Activated CD8-positive, alpha-beta memory T cell treated with anti-CD3 and anti-CD28 coated beads, Interleukin-2, amount 50 U/mL, for 48 hours (primary cell): ENCODE measurements at places on chromosomes 2 and 18.

DNA sequence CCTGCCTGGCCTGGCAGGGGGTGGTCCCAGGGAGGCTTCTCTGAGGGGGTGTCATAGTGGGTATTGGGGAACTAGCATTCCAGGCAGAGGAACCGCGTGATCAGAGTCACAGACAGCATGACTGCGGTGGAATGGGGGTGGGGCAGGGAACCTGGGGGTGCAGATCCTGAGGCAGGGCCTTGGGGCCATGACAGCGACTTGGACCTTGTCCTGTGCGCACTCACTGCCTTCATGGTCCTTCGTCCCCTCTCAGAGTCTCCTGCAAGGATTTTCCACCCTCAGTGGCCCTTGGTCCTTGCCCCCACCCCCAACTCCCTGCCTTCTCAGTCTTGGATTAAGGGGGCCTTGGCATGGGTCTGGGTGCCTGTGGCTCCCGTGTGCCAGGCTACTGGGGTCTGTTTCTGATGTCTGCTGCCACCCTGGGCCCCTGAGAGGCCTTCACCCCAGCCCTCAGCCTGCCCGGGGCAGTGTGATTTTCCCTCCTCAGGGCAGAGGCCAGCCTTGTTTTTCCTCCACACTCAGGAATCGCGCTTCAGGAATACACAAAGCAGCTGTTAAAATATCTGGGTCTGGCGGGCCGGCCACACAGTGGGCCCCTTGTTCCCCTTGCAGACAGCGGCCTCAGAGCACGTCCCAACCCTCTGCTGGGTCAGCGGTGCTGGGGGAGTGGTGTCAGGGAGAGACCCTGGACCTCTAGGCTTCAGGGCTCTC, 51.6 kb downstream of the GLI2 start:
- no peak for DNase-seq

- no peak for DNase-seq
Observed at GRCh38 chr2:162390801-162391200, 46.9 kb downstream of the GCA start.

DNA sequence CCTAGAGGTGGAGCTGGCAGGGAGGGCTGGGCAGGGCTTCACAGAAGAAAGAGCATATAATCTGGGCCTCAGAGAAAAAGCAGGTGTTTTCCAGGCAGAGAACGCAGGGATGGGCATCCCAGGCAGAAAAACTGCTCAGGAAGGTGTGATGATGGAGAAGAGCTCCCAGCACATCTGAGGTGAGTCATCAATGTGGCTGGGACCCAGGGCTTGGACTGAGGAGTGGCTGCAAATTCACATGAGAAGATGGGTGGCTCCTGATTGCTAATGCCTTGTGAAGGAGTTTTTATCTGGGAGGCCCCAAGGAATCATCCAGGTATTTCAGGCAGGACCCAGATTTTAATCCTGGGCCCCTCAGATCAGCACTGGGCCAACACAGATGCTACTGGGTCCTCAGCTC, 10.2 kb downstream of the IL1F10 start:
- DNase-seq = no peak

GRCh38 chr2:58434692-58435091, 193.6 kb upstream of the FANCL start:
- no peak for DNase-seq

DNA sequence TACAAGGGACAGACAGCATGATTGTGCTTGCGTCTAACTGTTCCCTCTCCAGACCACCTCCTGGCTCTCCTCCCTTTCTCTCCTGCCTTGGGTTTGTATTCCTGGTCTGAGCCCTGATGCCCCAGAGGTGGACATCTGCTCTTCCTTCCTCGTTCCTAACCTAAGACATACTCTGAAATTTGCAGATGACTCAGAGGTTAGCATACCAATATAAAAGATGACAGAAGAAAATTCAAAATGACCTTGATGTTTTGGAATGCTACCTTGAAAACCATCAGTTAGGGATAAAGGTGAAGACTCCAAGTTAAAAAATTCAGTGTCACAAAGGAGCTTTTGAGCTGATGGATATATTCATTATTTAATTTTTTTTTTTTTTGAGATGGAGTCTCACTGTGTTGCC, 12.9 kb downstream of the SMYD1 start:
- no peak for DNase-seq

- no peak for DNase-seq
Observed at GRCh38 chr18:59062643-59063006, 77.1 kb upstream of the SEC11C start.

- no peak for DNase-seq
Observed at GRCh38 chr2:168515502-168515901, 59.4 kb downstream of the CERS6 start.

DNA sequence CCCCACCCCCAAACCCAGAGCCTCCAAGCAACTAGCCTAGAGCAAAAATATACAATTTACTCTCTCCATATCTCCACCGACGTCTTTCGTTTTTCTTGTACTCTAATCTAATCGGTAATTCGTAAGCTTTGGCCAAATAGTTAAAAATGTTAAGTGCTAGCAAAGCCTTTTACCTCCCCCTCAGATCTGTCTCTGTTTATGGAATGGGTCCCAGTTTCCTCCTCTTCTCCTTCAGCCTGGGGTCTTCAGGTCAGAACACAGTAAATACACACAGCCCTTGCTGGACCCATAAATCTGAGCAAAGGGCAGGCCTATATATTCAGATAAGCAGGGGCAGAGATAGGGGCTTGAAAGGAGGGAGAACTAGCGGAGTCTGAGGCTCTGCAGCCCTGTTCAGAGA, 267.4 kb downstream of the MEIS1 start:
- no peak for DNase-seq

GRCh38 chr2:217621391-217621801, 381.4 kb downstream of the TNS1 start:
- DNase-seq = no peak

DNA sequence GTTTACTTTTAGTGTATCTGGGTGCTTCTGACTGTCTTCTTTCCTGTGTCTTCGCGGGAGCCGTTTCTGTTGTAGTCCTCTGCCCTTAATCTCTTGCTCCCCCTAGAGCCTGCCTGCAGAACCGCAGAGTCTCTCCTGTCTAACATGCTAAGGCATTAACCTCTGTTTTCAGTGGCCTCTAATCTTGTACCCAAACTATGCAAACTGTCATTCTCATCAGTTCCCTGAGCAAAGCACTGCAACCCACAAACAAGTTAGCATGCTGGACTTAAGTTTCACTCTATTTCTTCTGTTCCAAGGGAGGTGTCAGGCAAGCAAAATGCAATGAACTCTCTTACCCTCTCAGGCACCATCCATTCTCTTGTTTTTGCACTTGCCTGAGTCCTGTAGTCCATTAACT, 138.4 kb downstream of the OTX1 start:
- DNase-seq = no peak

DNA sequence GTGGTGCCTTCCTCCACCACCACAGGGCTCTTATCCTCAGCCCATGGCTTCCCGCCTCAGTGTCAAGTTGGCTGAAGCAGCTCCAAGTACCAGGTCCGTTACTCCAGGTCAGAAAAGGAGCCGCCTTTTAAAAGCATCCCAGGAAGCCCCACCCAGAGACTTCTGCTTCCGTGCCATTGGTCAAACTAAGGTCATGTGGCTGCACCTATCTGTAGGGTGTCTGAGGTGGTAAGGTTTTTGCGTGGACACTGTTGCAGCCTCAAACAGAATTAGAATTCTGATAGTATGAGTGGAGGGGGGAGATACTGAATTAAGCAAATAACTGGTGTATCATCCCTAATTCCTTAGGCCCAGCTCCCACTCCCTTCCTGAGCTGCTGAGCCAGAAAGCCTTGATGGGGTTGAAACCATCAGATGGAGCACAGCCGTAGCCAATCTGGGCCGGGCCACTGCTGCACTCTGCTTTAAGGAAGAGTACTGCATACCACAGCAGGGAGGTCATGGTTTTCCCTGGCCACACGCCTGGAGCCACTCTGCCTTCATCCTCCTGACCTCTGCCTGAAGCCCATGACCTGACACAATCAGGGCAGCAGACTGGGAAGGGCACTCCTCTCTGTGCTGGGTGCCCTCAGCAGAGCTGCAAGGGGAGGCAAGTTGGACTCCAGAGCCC, 8.4 kb downstream of the TMEM247 start:
- DNase-seq = no peak

- no peak for DNase-seq
Observed at GRCh38 chr18:3634250-3634939, 184.4 kb downstream of the TGIF1 start.

GRCh38 chr2:119914266-119914665, 98.6 kb upstream of the EPB41L5 start:
- no peak for DNase-seq

- DNase-seq = no peak
Observed at GRCh38 chr18:3405713-3406112, 44.3 kb upstream of the TGIF1 start.

GRCh38 chr2:174007010-174007409, 41.8 kb upstream of the SP3 start:
- DNase-seq = no peak

DNA sequence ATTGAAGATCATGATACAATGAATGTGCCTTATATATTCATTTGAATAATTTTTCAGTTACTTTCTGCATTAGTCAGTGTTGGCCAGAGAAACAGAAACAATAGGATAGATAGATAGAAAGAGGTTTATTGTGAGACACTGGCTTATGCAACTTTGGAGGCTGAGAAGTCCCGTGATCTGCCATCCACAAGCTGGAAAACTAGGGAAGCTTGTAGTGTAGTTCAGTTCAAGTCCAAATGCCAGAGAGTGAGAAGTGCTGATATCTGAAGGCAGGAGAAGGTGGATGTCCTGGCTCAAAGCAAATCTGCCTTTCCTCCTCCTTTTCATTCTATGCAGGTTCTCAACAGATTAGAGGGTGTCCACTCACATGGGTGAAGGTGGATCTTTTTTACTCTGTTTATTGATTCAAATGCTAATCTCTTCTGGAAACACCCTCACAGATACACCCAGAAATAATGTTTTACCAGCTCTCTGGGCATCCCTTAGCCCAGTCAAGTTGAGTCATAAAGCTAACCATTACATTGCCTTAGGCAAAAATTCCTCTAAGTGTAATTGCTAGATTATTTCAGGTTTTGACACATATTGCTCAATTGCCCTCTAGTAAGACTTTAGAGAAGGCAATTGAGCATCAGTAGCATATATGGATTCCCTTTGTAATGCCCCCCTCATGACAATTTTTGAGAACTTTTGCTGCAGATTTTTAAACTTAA, 341.4 kb downstream of the LPIN1 start:
- no peak for DNase-seq

GRCh38 chr2:112881217-112881985, 29.6 kb upstream of the IL37 start:
- DNase-seq = no peak

- no peak for DNase-seq
Observed at GRCh38 chr2:157830696-157831570, 45.2 kb downstream of the ACVR1 start.

GRCh38 chr2:235665661-235666212, 171.9 kb downstream of the AGAP1 start:
- DNase-seq = no peak

GRCh38 chr2:62686012-62686685, 19.4 kb upstream of the EHBP1 start:
- DNase-seq = no peak

DNA sequence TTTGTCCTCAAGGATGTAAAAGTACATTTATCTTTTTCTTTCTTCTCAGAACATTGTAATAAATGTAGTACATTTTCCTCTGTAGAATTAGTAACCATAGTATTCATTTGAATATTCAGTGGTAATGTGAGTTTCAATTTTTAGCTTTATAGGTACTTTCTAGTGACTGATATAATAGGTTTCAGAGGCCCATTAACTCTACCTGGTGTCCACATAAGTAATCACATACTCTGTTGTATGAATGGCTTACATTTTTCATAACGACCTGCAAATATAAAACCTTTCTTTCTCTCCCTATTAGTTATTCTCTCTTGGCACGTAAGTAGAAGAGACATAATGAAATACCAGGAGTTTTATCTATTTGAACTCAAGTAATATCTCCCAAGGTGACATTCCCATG, 1017.6 kb downstream of the DPP10 start:
- no peak for DNase-seq

DNA sequence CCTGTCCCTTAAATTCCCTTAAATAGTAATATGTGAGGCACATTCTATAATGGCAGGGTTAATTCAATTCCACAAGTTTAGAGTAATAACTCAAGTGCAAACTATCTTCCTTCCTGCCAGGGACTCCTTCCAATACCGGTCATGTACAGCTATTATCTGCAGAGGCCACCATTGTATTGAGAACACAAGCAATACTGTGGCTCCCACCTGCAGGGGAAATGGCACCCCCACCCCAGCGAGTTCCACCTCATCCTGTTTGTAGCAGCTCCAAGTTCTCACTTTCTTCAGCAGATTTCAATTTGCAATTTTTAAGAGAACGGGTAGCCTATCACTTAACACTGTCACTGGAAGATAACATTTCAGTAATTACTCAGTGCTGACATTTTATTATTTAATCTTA, 172.1 kb upstream of the PID1 start:
- DNase-seq = no peak

GRCh38 chr2:188132385-188132784, 159.3 kb upstream of the GULP1 start:
- DNase-seq = no peak

- DNase-seq = no peak
Observed at GRCh38 chr2:182224669-182225068, 202.2 kb downstream of the PDE1A start.

- DNase-seq = no peak
Observed at GRCh38 chr2:9251154-9252001, 44.8 kb downstream of the ASAP2 start.

DNA sequence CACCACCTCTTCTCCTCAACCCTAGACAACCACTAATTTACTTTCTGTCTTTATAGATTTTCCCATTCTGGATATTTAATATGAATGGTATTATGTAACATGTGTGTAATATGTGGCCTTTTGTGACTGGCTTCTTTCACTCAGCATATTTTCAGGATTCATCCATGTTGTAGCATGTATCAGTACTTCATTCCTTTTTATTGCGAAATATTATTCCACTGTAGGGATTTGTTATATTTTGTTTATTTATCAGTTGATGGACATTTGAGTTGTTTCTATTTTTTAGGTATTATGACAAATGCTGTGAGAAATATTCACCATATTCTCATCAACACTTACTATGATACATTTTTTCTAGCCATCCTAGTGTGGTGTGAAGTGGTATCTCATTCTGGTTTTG, 138.8 kb upstream of the DLGAP1 start:
- DNase-seq = no peak

DNA sequence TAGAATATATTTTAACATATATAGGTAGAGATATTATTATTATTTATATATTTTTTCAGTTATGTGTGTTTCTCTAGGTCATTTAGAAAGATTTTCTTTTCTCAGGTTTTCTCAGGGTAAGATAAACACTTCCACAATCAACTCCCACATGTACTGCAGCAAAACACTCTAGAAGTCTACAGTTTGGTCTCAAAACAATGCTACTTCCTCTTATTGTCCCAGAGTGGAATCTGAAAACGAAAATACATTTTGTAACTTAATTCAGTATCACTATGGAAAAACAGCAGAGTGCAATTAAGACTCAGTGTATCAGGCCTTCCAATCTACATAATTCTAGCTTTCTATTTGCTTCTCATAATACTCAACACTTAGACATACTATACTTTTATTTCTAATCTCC, 190.1 kb upstream of the SLC35G4 start:
- no peak for DNase-seq
